ENCODE measurements at places on chromosomes 7 and 10. TPM values are rescaled to one million over a fixed set of nuclear protein-coding genes. Genes with fewer than 3 reads are reported as not detected.

METTL27 gene
- total RNA-seq, result 4.0 TPM

STAM gene
- 30.3 TPM for total RNA-seq

GRCh38 chr7:152202056-152202455, 176.6 kb downstream of the GALNT11 start:
- no peak for DNase-seq

- no peak for DNase-seq
Observed at GRCh38 chr10:79282388-79282787, 64.9 kb upstream of the PPIF start.

DCLRE1A gene
- 7.1 TPM for total RNA-seq

- peak; percentile 38 for DNase-seq
Observed at GRCh38 chr7:4144172-4144701, 537.9 kb upstream of the FOXK1 start.

AKR1C4 gene
- total RNA-seq, result not detected

DNA sequence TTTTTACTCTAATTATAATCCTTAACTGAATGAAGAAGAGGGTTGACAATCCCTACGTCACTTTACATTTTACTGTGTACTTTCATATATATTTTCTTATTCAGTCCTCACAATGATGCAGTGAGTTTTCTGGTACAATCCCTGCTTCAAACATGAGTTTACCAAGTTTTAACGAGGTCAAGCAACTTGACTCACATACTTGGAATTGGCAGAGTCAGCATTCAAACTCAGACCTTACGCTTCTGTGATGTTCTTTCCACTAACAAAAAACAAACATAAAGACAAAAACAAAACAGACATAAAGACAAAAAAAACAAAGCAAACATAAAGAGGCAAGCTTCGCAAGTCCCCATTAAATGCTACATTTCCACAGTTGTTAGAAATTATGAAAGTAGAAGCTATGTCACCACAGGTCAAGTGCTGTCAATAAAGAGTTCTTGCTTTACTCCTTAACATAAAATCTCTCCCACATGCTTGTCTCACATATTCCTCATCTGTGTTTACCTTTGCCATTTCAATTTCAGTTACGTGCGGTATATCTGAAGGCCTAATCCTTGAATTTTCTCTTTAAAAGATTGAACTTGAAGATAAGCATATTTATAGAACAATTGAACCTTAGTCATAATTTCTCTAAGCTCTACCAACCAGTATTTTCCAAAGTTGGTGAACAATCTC, 217.3 kb downstream of the CELF2 start:
- no peak for DNase-seq

GRCh38 chr10:3485057-3485686, 299.8 kb downstream of the KLF6 start:
- DNase-seq, result no peak

- DNase-seq, result no peak
Observed at GRCh38 chr10:95604630-95605029, 43.5 kb upstream of the SORBS1 start.

DNA sequence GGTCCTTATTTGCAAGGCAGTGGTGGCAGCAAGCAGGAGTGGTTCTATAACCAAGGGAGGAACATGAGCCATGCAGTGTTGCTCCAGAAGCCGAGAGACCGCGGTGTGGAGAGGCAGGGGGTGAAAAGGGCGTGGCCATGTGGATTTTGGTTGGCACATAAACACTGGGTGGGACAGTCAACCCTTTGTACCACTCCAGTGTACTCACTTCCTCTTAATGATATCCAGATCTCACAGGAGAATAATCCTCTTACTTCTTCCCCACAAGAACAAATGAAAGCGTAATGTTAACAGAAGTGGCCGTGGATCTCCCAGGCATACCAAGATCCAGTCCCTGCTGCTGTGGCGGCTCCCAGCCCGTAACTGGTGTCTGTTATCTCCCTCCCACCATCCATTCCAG, 42.4 kb downstream of the XRCC2 start:
- no peak for DNase-seq

GRCh38 chr7:36348256-36348655, 41.4 kb upstream of the ANLN start:
- DNase-seq, result no peak

LBX1 gene
- total RNA-seq, result not detected

- no peak for DNase-seq
Observed at GRCh38 chr7:14752301-14752700, 150.2 kb downstream of the DGKB start.
